NCI-H446 treated with DMSO at 0.1 percent for 48 hours (cell line): ENCODE measurements at places on chromosomes 1 and 21.

- no peak for DNase-seq
Observed at GRCh38 chr21:46189213-46189958, 5.1 kb upstream of the SPATC1L start.

DNA sequence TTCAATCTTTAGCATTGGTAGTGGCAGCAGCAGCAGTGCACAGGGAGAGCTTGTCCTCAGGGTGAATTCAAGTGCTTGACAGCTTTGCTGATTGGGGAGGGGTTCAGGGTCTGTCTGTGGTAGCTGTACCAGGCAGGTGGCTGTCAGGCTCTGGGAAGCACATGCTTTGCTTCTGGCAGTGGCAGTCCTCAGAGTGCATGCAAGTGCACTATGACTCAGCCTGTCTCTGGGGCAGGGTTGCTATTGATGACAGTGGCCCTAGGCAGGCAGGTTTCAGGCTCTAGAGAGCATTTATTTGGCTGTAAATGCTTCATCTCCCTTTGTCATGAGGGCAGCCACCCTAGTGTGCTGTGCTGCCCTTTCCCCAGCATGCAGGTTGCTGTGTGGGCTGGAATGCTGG lies 251.9 kb upstream of the LRRC7 start:
- DNase-seq: no peak

- no peak for DNase-seq
Observed at GRCh38 chr21:45530423-45531113, 11.7 kb downstream of the SLC19A1 start.

GRCh38 chr1:207938016-207938415 lies 27.1 kb upstream of the CD34 start:
- DNase-seq: no peak

DNA sequence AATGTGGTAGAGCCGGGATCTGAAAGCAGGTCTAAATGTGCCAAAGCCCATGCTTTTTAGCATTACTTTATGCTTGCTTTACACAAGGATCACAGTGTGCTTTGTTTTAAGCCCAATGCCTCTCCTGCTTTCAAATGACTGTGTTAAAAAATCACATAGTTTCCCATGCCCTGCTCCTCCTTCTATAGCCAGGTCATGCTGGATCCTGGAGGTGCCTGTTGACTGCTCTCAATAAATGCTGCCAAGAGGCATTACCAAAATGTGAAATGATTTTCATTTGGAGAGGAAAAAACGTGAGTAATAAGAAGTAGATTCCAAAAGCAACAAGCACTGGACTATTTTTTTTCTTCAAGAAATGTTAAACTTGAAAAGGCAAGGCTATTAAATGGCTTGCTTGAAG lies 420.7 kb upstream of the USP24 start:
- no peak for DNase-seq

DNA sequence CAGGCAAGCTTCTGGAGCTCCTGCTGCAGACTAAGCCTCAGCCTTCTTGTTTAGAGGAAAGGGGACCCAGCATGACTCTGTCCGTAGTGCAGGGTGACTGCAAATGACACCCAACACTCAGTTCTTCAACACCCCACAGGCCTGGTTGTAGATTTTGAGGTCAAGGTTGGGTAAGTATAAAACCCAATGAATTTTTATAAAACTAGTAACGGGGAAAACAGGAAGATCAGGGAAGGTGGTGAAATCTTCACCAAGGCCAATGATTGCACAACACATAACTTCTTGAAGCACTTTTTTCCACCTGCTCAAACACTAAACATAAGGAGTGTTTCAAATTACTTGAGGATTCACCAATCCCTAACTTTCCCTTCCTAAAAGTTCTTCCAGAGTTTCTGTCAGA lies 89.4 kb upstream of the JAK1 start:
- DNase-seq: no peak

GRCh38 chr1:201513498-201514243 lies 6.7 kb upstream of the CSRP1 start:
- DNase-seq: no peak

GRCh38 chr1:40789661-40790430 lies 6.3 kb downstream of the KCNQ4 start:
- DNase-seq: no peak

GRCh38 chr1:61741711-61742619 lies at the start of gene PATJ:
Gene PATJ, plus strand, starts transcription at chr1:61742480. Its CDS starts 20,413 bp downstream, at chr1:61762893.
- no peak for DNase-seq

DNA sequence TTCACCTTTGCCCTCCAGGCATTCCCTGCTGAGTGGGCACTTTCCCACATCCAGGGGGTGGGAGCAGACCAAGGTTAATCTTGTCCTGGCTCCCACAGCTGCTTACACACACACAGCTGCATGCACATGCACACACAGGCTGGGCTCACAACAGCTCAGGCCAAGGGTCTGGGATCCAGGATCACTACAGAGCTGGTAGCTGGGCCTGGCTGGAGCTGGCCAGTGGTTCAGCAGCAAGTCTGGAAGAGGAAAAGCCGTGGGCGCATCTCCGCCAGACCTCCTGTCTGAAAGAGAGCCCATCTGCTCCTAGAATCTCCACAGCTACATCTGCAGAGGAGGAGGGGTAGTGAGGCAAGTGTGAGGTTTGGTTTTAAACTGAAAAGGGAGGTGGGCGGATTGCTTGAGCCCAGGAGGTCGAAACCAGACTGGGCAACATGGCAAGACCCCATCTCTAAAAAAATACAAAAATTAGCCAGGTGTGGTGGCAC lies 3.8 kb downstream of the CDK18 start:
- no peak for DNase-seq

DNA sequence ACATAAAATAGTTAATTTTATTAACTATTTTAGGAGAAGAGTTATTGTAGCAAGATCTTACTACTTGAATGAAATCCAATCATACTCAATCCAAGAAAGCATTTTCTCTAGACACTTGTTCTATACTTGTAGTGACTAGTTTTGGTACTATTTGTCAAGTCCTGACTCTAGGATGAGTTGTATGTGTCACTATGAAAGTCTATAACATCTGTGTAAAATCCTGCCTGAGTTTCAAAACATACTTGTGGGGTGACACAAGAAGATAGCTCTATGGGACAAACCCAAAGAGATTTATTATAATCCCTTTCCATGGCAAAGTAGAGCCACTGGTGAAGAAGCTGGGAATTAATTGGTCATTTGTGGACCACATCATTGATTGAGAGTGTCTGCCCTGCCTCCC lies 1042.2 kb upstream of the ADGRL4 start:
- DNase-seq: no peak

- no peak for DNase-seq
Observed at GRCh38 chr1:5961601-5962000, 30.6 kb downstream of the NPHP4 start.

DNA sequence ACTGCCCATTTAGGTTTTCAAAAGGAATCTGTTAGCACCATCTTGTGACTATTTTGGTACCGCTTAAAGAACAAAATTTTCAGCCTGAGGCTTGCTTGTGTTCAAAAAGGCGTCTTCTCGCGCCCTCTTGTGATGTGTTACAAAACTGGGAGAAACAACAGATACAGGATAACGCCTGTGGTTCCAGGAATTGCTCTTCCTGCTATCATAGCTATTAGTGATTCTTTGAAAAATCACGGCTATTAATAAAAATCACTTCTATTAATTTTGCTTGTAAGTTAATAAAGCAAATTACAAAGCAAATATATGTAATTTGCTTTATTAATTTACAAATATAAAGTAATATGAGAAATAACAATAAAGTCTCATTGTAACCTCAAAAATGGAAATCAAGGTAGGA lies 82.2 kb upstream of the ABCD3 start:
- DNase-seq: peak; percentile 69

DNA sequence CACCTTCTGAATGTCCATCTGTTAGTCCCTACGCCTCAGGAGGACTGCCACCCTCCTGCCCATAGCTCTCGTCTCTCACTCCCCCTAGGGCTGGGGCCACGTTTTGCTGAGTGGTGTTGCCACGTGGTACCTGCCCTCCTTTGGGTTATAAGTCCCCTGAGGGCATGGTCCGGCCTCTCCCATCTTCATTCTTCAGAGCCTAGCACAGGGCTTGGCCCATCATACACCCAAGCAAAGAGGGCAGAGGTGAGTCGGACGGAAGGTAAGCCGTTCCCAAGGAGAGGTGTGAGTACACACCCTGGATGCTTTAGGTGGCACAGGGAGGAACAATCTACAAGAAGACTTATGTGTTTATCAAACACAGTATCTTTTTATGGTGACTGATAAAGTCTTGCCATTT lies 10.9 kb downstream of the PADI2 start:
- no peak for DNase-seq

GRCh38 chr1:244291236-244292201 lies 160.2 kb downstream of the ADSS2 start:
- DNase-seq: no peak

DNA sequence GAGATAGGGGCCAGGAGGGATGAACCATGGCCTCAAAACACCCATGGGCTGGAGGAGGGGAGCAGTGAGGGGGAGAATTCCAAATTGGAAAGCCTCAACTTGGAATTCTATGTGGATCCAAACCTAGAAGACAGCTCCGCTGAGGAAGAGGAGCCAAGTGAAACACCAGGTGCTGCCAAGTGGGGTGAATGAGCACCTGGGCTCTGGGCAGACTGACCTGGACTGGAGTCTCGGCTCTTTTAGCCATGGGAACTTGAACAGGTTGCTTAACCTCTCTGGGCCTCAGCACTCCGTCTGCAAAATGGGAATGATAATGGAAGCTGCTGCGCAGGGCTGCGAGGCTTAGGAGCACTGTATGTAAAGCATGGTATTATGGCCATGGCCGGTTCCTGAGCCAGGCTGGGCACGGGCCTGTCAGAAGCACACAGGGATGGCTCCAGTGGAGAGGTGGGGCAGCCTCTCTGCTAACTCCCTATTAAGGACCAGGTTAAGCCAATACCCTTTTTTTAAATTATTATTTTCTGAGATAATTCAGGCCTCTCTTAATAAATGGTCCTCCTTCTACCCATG lies 81.5 kb downstream of the SYT2 start:
- DNase-seq: no peak

GRCh38 chr21:31720739-31721138 lies 11.2 kb downstream of the SCAF4 start:
- no peak for DNase-seq

DNA sequence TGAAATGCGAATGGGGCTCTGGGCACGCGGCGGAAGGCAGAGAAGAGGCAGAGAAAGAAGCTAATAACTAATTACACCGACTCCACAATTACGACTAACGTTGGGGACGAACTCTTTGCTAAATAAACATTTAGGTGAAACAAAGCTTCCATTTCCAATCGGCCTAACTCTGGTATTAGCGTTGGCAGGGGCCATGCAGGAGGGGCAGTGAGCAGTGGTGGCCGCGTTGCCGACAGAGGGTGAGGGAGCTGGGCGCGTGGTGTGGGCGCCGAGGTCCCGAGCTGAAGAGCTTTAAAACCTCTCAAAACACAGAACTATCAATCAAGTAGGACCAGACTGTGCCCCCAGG lies 553 bp upstream of the NDUFV3 start:
- DNase-seq: no peak

DNA sequence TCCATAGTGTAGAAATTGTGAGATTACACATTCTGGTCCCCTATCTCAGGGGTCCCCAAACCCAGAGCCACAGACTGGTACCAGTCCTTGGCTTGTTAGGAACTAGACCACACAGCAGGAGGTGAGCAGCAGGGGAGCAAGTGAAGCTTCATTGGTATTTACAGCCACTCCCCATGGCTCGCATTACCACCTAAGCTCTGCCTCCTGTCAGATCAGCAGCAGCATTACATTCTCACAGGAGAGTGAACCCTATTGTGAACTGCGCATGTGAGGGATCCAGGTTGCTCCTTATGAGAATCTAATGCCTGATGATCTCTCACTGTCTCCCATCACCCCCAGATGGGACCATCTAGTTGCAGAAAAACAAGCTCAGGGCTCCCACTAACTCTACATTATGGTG lies 229.7 kb upstream of the IRF2BP2 start:
- no peak for DNase-seq
